ENCODE measurements at places on chromosomes 7 and 10.

DNA sequence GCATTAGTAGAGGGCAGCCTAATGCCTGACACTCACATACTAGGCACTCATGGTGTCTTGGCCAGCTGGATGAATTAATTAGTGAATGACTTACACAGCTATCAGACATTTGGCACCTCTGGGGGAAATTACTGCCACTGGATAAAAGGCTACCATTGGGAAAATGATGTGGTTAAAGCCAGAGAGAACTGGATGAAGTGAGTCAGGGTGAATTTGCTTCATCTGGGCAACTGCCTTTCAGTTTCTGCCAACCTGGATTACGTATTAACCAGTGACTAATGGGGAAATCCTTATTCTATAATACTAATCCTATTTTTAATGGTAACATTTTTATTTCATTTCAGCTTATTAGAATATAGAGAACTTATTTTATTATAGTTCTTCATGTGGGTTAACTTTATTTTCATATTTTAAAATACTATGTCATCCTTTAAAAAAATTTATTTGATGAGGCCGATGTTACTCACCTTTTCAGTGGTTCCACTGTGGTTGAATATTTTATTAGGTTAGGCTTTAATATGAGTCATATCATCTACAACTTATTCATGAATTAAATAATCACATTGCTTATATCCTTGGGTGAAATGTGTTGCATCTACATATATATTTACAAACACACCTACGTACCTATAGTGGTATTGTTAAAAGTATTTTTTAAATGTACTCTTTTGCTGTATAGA, 85.6 kb upstream of the CAPZA2 start:
- DNase-seq = no peak

DNA sequence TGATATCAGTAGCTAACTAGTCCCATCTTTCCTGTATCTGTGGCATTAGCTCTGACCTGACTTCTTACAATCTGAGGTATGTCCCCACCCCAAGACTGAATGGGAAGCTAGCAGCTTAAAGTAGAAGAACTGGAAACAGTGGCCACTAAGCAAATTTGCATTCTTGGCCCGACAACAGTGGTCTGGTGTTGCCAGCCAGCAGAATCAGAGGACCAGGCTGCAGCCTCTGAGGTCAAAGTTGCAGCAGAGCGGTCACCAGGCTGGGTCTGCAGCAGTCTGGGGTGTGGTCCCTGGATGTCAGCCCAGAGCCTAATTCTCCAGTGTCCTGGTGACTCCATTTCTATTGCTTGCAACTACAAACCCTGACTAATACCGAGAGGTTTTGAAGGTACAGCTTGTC, 26.3 kb downstream of the FAM107B start:
- DNase-seq = no peak

DNA sequence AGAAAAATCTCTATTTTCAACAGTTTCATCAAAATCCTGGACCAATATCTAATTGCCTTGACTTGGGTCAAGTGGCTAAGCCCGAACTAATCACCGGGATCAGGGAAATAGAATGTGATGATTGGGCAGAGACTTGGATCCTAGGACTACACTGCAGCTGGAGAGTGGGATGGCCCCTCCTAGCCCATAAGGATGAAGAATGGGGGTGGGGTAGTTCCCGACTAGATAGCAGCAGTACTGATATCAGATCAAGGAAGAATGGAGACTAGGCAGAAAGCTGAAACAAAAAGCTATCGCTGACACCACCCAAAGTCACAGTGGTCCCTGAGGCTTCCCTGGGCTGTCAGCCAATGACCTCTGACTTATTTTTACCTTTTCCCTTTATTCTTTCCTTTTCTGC, 160.4 kb upstream of the PHYHIPL start:
- DNase-seq = no peak

- DNase-seq = no peak
Observed at GRCh38 chr10:11213137-11213536, 195.5 kb downstream of the CELF2 start.

DNA sequence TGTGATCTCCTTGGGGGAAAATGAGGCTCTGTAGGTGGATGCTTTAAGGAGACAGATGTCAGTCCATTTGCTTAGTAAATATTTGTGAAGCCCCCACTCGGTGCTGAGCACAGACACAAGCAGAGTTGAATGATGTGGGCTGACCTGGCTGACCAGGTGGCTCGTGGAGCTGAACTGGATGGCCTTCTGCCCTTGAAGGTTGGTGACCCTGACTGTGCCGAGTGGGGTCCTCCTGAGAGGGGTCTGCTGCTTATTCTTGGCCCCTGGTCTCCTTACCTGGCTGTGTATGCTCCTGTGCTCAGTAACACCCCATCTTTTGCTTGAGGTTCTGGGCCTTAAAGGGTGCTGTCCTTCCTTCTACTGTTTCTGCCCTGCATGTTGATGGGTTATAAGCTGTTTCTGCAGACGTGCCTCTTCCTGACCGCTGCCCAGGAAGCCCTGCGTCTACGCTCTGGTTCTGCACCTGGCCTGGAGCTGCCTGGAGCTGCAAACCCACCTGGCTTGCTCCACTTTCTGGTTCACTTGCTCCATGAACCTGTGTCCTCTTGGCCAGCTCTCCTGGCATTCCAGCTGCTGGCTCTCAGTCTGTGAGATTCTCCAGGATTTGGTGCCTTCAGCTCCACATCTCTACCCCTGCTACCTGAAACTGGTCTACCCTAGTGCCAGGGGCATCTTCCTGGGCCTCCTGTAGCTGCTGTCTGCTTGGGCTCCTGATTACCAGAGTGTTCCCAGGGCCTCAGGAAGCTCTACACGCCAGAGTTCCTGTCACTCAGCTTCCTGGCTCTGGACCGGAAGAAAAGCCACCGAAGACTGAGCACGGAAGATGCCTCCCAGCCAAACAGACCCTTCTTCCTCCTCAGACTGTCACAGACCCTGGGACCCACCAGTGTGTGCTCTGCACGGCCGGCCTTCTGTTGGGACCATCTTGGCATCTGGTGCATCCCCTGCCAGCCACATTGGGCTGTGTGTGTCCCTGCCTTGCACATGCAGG, 76.5 kb downstream of the ADCY1 start:
- no peak for DNase-seq

GRCh38 chr7:143234533-143234875, 12.7 kb downstream of the TAS2R40 start:
- DNase-seq = no peak

DNA sequence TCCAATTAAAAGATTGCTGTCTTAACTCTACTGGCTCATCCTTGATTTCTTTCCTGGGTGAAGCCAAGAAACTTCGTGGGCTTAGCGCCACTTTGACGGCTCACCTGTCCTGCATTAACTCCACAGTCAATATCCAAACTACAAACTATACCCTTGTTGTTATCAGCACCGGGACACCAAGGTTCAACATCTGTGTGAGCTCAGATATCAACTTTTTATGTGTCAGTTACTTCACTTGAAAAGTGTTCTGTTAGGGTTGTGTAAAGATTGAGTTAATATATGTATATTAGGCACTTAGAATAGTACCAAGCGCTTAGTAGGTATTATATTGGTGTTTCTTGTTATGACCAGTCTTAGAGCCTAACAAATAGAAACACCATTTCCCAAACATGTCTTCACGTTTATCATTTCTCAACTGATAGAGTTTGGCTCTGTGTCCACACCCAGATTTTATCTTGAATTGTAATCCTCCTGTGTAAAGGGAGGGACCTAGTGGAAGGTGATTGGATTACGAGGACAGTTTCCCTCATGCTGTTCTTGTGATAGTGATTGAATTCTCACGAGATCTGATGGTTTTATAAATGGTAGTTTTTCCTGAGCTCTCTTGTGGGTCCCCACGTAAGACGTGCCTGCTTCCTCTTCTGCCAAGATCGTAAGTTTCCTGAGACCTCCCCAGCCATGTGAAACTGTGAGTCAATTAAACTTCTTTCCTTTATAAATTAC, 19.0 kb upstream of the ST8SIA6 start:
- no peak for DNase-seq

DNA sequence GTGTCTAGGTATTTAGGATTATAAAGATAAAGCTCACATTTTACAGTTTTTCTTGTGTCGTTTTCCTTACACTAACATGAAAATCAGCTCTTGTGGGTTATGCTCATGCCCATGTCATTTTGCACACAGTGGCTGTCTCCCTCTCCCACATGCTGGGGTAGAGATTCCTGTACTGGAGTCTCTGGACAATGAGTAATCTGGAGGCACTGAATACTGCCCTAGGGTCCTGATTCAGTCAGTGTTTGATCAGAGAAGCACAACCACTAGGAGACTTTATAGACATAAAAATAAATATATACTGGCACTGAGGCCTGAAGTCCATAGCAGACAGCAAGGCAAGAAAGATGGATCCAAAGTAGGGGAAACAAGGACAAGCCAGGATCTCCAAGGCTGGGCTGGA, 1008.8 kb downstream of the KCNMA1 start:
- no peak for DNase-seq

- DNase-seq = peak; percentile 81
Observed at GRCh38 chr10:69409968-69410367, 6.8 kb downstream of the TACR2 start.

GRCh38 chr7:100119970-100120732, 717 bp downstream of the CNPY4 start:
- peak; percentile 67 for DNase-seq

DNA sequence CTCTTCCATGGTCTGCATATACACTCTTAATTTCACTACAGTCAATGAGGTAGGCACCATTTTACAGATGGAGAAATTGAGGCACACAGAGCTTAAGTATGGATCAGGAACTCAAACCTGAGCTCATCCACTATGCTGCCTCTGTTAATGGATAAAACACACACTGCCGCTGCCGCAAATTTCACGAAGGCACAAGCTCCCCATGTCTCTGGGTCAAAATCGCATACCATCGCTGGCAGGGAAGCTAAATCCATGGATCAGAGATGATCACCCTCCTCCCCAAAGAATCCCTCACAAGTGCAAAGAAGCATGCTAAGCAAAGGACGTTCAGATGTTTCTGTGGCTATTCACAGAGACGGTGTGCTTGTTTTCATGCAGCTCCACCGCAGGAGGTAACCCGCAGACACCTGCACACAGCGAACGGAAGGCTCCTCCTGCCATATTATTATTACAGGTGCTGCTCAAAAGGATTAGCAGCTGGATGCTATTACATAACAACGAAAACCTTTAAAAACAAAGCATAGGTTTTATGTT, 109.3 kb downstream of the UBE2H start:
- no peak for DNase-seq

DNA sequence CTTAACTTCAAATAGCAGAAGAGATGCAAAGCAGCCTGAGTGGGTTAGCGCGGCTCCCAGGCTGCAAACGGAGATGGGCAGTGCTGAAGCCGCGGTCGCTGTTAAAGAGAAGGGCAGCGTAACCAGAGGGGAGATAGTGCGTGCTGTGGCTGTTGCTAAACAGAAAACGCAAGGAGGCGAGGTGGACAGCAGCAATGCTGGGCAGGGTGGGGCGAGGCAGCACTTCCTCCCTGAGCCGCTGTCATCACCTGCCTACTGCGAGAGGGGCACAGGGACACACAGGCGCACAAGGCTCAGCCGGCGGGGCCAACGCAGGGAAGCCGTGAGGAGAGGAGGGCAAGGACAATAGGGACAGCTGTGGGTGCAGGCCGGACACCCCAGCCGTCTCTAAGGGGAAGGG, 137.3 kb downstream of the MAD1L1 start:
- DNase-seq = no peak

- DNase-seq = no peak
Observed at GRCh38 chr10:29237786-29238185, 51.1 kb upstream of the LYZL1 start.

DNA sequence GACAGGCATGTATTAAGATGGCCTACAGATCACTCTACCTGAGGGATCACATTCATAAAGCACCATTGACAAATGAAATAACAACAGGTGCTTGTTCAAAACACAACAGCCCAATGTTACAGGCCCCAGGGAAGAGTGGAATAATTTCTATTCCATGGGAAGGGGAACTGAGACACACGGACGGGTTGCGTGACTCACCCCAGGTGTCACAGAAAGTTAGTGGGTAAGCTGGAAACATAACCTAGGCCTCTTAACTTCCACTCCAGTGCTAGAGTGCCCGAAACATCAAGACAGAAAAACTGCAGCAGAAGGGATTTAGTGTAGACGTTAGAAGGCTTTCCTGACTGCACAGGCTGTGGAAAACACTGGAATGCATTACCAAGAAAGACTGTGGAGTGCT, 48.3 kb downstream of the SLC37A3 start:
- no peak for DNase-seq

All from germinal center (tissue), 1 donor.